IMR-90 (cell line): ENCODE measurements at places on chromosomes 16 and 17. TPM values are rescaled to one million over a fixed set of nuclear protein-coding genes. Genes with fewer than 3 reads are reported as not detected.

DNA sequence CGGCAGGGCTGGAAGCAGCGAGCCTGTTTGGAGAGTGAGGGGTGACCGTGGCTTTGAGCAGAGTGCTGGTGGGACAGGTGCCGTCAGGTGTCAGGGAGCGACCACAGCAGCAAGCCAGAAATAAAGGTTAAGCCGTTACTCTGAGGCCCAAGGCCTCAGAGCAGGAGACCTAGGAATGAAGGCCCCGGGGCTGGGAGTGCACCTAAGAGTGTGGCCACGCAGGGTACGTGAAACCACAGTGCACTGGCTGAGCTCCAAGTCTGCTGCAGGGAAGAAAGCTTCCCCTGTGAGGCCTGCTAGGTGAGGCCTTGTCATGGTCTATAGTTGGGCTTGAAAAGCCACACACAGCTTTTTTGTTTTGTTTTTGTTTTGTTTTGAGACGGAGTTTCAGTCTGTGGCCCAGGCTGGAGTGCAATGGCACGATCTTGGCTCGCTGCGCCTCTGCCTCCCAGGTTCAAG, 8.7 kb downstream of the CLUAP1 start:
- H3K4me3 ChIP-seq: no peak overlapping the region
- DNase-seq: no peak
- H3K27ac ChIP-seq: no peak overlapping the region
- peaks cover 8% of the 10 kb centered on the region for H3K4me1 ChIP-seq
- no peaks in the 10 kb centered on the region for H3K27me3 ChIP-seq
- peaks cover 47% of the 10 kb centered on the region for H3K36me3 ChIP-seq

RGS11 gene
- total RNA-seq: under 0.01 TPM in 2 replicates

DNA sequence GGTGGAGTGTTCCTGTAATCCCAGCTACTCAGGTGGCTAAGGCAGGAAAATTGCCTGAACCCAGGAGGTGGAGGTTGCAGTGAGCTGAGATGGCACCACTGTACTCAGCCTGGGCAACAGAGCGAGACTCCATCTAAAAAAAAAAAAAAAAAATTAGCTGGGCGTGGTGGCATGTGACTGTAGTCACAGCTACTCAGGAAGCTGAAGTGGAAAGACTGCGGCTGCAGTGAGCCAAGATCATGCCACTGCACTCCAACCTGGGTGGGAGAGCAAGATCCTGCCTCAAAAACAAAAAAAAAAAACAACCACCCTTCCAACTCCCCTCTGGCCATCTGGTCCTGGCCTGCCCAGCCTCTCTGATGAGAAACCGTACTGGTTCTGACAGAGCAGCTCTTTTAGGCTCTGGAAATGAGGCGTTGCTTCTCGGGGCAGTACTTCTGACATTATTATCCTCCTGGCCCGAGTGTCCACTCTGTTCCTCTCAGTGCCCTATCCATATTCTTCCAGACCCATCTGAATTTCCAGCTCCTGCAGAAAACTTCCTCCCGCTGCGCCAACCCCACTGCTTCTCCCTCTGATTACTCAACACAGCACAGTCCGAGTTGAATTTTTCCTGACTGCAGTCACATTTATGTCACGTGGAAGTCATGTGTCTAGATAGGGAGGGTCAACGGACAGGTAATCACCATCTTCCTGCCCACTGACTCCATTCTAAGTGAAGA, 13.3 kb downstream of the GGA2 start:
- H3K4me3 ChIP-seq: no peak overlapping the region
- H3K36me3 ChIP-seq: peaks cover 27% of the 10 kb centered on the region
- no peaks in the 10 kb centered on the region for H3K27me3 ChIP-seq
- DNase-seq: peak; percentile 21
- no peak overlapping the region for H3K27ac ChIP-seq

- no peaks in the 10 kb centered on the region for H3K4me1 ChIP-seq
- peaks cover 4% of the 10 kb centered on the region for H3K36me3 ChIP-seq
- H3K27me3 ChIP-seq: no peaks in the 10 kb centered on the region
- H3K4me3 ChIP-seq: no peak overlapping the region
- H3K27ac ChIP-seq: no peak overlapping the region
Observed at GRCh38 chr16:80974649-80975376, 31.9 kb downstream of the CMC2 start.

DNA sequence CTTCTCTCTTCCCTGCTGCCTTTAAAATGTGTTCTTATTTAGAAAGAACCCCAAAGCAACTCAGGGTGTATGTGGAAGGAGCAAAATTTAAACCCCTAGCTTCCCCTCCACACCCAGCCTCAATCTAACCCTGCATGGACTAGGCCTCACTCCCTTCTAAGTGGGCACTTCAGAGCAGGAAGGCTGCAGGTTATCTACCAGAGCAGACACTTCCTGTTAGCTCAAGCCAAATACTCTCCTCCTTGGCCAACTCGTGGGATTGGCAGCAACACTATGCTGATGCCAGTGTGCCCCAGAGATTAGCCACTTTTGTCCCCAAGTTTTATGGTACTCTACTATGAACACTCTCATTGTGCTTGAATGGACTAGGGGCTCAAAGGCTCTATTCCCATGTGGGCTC, 35.6 kb downstream of the CCDC42 start:
- H3K36me3 ChIP-seq: no peaks in the 10 kb centered on the region
- no peak overlapping the region for H3K4me3 ChIP-seq
- no peak for DNase-seq
- H3K27ac ChIP-seq: no peak overlapping the region
- H3K4me1 ChIP-seq: no peaks in the 10 kb centered on the region

ALOX12B gene
- total RNA-seq: not detected in 2 replicates

- no peak overlapping the region; the same call in 1 of the 2 replicates for H3K27ac ChIP-seq
- peak; percentile 93 for DNase-seq
- peaks cover 20% of the 10 kb centered on the region for H3K4me1 ChIP-seq
Observed at GRCh38 chr16:11201498-11202259, 54.3 kb downstream of the SOCS1 start.

ATP6V0D1 gene
- 112 and 128 TPM in 2 replicates for total RNA-seq

DNA sequence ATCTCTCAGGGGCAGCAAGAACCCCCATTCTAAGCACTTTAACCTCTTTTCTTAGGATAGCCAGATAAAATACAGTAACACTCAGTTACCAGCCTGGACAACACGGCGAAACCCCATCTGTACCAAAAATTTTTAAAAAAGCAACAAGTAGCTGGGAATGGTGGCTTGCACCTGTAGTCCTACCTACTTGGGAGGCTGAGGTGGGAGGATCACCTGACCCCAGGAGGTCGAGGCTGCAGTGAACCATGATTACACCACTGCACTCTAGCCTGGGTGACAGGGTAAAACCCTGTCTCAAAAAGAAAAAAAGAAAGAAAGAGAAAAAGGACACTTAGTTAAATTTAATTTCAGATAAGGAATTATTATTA, 28.6 kb upstream of the UBE2G1 start:
- H3K4me3 ChIP-seq: no peak overlapping the region
- H3K4me1 ChIP-seq: no peaks in the 10 kb centered on the region
- no peak overlapping the region for H3K27ac ChIP-seq
- peaks cover 4% of the 10 kb centered on the region; the same call in 1 of the 2 replicates for H3K27me3 ChIP-seq
- DNase-seq: no peak

KRTAP2-2 gene
- not detected in 2 replicates for total RNA-seq

SAMD14 gene
- 1.4 TPM in 2 replicates for total RNA-seq

MPO gene
- total RNA-seq: not detected in 2 replicates

DNA sequence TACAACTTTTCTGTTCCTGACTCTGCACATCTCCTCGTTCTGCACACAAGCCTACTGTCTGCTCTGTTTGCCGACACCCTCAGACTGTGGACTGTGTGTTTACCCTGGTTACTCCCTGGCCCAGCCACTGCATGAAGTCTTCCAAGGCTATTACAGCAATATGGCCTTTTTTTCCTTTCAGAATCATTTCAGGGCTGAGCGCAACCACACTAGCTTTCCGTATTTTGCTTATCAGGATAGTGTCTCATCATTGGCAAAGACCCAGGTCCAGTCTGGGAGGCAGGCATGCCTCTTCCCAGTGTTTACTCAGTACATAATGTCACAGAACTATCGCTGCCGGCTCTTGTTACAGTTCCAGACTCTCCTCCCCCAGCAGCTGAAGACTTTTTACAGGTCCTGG, 10.1 kb downstream of the DNAH9 start:
- H3K27ac ChIP-seq: no peak overlapping the region
- no peak for DNase-seq
- H3K4me1 ChIP-seq: no peaks in the 10 kb centered on the region
- no peak overlapping the region for H3K4me3 ChIP-seq
- H3K27me3 ChIP-seq: no peaks in the 10 kb centered on the region
- no peaks in the 10 kb centered on the region for H3K36me3 ChIP-seq

OR1F1 gene
- not detected in 2 replicates for total RNA-seq

- H3K27ac ChIP-seq: 0 out of 2 replicates have a peak overlapping the region, but pooled peaks have one; percentile 2
- H3K27me3 ChIP-seq: no peaks in the 10 kb centered on the region
- peak; percentile 94 for DNase-seq
- H3K4me3 ChIP-seq: no peak overlapping the region
- H3K36me3 ChIP-seq: no peaks in the 10 kb centered on the region
Observed at GRCh38 chr17:19248928-19249574, 11.9 kb downstream of the EPN2 start.

DNA sequence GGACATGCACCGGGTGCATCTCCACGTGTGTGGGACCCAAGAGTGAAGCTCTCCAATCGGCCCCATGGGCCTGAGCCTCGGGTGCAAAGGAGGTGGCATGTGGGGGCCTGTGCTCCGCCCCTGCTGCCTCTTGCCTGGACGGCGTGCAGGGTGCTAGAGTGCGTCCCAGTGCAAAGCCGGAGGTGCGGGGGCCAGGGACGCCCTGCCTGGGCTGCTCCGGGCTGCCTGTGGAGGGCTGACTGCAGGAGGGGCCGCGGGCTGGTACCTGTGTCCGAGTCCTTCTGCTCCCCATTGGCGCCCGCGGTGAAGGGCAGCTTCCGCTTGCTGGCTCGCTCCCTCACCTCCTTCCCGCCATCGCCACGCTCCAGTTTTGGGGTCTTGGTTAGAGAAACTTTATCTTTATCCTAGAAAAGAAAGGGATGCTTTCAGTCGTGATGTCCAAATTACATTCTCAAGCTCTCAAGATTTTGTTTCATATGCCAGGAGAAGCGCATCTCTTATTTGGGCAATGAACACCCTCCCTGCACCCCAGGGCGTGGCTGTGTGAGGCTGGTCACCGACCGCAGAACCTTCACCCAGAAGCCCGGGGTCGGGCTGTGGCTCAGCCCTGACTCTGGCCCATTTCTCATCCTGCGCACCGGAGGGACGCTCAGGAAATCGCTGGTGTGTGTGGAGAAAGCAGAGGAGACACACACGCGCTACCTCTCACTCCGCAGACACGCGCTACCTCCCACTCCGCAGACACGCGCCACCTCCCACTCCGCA, 87.6 kb downstream of the ZNF778 start:
- H3K4me1 ChIP-seq: peaks cover 17% of the 10 kb centered on the region
- H3K27ac ChIP-seq: no peak overlapping the region
- H3K36me3 ChIP-seq: peaks cover 32% of the 10 kb centered on the region
- no peak for DNase-seq
- no peaks in the 10 kb centered on the region for H3K27me3 ChIP-seq

DNA sequence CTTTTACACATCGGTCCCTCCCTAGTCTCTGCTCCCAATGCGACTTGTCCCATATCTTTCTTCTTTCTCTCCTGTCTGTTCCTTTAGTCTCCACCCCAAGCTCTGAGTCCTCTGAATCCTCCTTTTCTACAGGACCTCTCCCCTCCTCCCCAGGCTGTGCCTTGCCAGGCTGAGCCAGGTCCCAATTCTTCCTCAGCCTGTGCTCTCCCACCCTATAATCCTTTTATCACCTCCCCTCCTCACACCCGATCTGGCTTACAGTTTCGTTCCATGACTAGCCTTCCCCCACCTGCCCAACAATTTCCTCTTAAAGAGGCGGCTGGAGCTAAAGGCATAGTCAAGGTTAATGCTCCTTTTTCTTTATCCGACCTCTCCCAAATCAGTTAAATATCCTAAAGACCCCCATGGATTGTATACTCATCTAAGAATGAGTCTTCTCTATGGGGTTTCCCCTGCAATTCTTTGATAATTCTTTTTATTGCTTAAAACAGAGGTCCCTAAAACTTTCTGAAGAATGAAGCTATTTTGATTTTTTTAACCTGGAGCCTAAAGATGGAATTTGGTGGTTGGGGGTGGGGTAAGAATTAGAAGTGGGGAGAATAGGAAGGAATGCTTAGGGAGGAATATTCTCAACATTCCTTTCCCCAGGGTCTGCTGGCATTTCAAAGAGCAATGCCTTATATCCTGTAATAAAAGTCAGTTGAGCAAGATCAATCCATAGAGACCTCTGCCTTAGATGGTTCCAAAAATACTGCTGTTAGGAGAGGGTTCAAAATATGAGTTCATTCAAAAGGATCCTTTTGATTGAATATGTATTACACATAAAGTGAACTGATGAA, 102.8 kb downstream of the MYO1D start:
- DNase-seq: no peak
- no peak overlapping the region for H3K27ac ChIP-seq
- no peaks in the 10 kb centered on the region for H3K4me1 ChIP-seq
- no peaks in the 10 kb centered on the region for H3K36me3 ChIP-seq
- no peaks in the 10 kb centered on the region for H3K27me3 ChIP-seq
